NCI-H446 treated with DMSO at 0.1 percent for 48 hours (cell line): ENCODE measurements at places on chromosomes 6 and 20.

- no peak for DNase-seq
These were observed 200.7 kb upstream of the THBS2 start for GRCh38 chr6:169454204-169454871.

DNA sequence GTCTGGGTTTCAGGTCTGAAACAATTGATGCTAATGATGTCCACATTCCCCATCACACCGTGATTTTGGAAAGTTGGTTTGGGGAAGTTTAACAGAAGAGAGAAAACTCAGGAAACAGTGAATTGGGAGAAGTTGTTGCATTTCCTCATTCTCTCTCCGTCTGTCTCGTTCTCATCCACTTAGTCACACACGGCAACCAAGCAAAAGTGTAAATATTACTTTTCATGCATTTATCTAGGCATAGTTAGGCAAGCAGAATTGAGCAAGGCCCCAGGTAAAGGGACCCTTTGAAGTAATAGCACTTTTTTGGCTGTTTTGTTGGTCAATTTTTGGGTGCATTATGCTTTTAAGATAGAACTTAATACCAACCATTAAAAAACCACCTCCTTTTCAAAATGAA lies 137.0 kb upstream of the SULF2 start:
- no peak for DNase-seq

DNA sequence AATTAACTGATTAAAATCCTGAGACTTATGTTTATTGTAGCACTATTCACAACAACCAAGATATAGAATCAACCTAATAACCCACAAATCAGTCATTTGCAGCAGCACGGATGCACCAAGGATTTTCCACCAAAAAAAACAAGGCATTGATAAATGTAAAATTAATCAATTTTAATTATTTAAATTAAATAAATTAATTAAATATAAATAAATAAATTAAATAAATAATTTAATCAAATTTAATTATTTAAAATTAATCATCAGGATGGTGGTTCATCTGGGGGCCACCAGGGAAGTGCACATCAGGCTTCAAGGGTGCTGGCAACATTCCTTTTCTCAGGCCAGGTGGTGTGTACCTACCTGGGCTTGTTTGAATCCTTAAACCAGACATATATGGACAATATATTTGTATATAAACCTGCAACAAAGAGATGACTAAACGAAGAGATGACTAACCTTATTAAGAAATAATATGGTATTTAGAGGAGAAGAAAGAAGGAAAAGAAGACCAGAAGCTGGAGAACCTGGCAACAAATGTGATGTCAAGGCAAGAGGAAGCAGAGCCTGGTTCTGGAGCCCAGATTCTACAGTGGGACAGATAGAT lies 89.2 kb downstream of the CD164 start:
- DNase-seq, result no peak

DNA sequence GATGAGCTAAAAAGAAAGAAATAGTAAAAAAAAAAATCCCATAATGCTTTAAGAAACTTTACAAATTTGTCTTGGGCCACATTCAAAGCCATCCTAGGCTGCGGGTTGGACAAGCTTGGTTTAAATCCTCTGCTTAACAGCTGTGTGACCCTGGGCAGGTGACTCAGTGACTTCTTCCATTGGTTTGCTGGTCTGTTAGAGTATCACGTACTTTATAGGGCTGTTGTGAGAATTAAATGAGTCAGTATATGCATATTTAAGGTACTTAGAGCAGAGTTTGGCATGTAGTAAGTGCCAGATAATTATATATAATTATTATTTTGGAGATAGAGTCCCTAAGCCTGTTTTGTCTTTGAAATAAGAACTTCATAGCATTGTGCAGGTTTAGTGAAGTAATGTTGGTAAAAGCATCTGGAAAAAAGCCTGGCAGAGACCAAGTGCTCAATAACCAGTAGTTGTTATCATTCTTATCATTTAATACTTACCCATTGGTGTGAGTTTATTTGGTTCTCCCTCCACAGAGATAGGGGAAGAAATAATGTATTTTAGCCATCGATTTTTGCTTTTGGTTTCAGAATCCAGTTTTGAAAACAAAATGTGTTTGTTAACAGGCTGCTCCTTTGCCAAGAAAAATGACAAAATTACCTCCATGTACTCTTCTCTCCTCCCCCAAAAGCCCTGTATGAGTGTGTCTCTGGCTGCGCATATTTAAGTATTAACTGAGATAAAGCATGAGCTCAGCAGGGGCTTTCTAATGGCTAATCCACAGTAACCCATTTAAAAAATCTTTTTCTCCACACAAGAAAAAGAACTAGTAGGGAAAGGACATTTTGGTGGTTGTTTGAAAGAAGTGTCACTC lies 67.2 kb downstream of the FOXO3 start:
- no peak for DNase-seq

DNA sequence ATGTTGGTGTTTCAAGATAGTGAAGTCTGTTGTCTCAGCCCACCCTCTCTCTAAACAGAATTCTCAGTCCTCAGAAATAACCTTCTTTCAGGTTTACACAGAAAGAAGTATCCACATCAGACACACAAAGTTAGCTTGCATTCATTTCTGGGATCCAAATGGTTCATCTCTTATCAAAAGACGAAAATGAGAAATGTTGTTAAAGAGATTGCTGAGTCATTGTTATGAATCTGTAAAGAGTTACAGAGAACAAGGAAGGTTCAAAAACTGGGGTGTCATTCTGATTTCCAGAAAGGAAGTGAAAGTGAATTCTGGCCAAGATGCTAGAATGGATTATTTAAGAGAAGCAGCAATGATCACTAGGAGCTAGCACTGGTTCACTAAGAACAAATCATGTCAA lies 90.5 kb upstream of the ATXN1 start:
- DNase-seq, result no peak

GRCh38 chr20:12321736-12322135 lies 404.0 kb downstream of the BTBD3 start:
- no peak for DNase-seq

DNA sequence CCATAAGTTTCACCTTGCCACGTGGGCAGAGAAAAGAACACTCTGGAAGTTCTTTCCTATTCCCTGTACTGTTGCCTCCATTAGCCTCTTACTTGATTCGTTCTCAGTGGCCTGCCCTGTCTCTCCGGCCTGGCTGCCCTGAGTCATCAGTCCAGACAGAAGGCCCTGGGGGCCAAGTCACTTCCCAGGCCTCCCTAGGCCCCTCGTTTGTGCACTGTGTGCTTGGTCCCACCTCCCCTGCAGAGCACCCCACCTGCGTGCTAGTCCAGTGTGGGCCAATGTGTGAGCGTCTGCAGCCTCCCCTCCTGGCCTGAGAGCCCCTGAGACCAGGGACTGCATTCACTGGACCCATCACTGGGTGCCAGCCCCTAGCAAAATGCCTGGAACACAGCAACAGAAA lies 191.2 kb upstream of the RREB1 start:
- DNase-seq, result no peak

GRCh38 chr20:18059603-18060002 lies 1.9 kb upstream of the OVOL2 start:
- no peak for DNase-seq

- no peak for DNase-seq
These were observed 90.5 kb upstream of the MBOAT1 start for GRCh38 chr6:20302702-20303251.

GRCh38 chr6:110250838-110251237 lies 70.6 kb downstream of the CDC40 start:
- DNase-seq, result no peak

GRCh38 chr6:27066381-27066780 lies 181.1 kb upstream of the PRSS16 start:
- no peak for DNase-seq
